ENCODE measurements at places on chromosomes 6 and 20. TPM values are rescaled to one million over a fixed set of nuclear protein-coding genes. Genes with fewer than 3 reads are reported as not detected.

GRCh38 chr20:50967586-50967985 lies 9.0 kb downstream of the MOCS3 start:
- no peak overlapping the region for H3K27ac ChIP-seq
- no peaks in the 10 kb centered on the region for H3K36me3 ChIP-seq
- no peak overlapping the region for H3K4me3 ChIP-seq
- peaks cover 2% of the 10 kb centered on the region for H3K4me1 ChIP-seq

- H3K4me3 ChIP-seq = peak overlapping the region; percentile 79
- H3K27ac ChIP-seq = no peak overlapping the region
- DNase-seq = no peak
- H3K4me1 ChIP-seq = peaks cover 8% of the 10 kb centered on the region
- no peaks in the 10 kb centered on the region for H3K27me3 ChIP-seq
Measured at GRCh38 chr6:52881662-52881995, 27.9 kb downstream of the GSTA3 start.

DNA sequence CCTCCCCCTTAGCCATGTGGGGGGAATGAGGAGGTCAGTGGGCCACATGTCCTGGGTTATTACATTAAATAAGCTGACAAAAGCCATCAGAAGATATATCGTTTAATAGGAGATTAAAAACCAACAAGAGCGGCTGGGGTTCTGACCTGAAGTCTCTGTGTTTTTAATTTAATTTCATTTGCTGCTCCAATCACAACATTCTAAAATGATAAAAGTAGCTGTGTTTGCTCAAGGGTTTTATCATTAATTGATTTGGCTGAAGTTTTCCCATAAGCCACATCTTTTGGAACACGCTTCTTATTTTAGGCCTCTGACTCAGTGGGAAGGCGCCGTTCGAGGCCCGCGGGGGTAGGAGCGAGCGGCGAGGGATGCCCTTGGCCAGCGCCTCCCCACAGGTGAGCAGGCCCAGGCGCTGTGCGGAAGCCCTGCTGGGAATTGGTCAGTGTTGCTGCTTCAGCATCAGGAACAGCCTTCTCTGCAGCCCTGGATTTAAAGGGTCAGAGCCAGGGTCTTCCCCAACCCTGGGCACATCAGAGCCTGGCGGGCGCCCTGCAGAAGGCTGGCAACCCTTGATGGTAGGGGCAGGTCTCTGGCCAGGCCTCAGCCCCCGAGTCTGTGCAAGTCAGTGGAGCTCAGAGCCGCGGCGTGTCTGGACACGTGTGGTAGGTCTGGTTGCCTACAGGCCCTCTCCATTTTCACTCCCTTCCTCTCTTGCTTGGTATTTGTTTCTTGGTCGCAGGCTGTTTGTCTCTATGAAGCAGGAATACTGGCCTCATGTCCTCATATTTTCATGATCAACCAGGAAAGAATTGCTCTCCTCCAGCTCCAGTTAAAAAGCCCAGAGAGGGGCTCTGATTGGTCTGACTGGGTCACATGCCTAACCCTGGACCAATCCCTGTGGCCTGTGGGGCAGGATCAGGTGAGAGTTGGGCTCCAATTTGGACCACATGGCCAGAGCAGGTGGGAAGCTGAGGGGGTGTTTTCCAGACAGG lies 30.9 kb upstream of the MLN start:
- no peak for DNase-seq
- peaks cover 4% of the 10 kb centered on the region for H3K27me3 ChIP-seq
- no peak overlapping the region for H3K4me3 ChIP-seq
- H3K36me3 ChIP-seq = no peaks in the 10 kb centered on the region

- H3K36me3 ChIP-seq = no peaks in the 10 kb centered on the region
- peak overlapping the region; percentile 61 for H3K27ac ChIP-seq
- peaks cover 50% of the 10 kb centered on the region for H3K4me1 ChIP-seq
- H3K27me3 ChIP-seq = peaks cover 6% of the 10 kb centered on the region
- H3K4me3 ChIP-seq = no peak overlapping the region
- peak; percentile 64 for DNase-seq
Measured at GRCh38 chr6:6798448-6798860, 209.9 kb downstream of the LY86 start.

GRCh38 chr6:30171677-30172471 lies 8.5 kb downstream of the TRIM15 start:
- no peaks in the 10 kb centered on the region for H3K36me3 ChIP-seq
- H3K4me3 ChIP-seq = no peak overlapping the region
- peak; percentile 12 for DNase-seq
- no peak overlapping the region for H3K27ac ChIP-seq
- peaks cover 9% of the 10 kb centered on the region for H3K4me1 ChIP-seq

- H3K27ac ChIP-seq = no peak overlapping the region
- no peaks in the 10 kb centered on the region for H3K27me3 ChIP-seq
- H3K4me1 ChIP-seq = no peaks in the 10 kb centered on the region
- no peak overlapping the region for H3K4me3 ChIP-seq
- no peak for DNase-seq
Measured at GRCh38 chr6:107198631-107199416, 83.5 kb upstream of the BEND3 start.

DNA sequence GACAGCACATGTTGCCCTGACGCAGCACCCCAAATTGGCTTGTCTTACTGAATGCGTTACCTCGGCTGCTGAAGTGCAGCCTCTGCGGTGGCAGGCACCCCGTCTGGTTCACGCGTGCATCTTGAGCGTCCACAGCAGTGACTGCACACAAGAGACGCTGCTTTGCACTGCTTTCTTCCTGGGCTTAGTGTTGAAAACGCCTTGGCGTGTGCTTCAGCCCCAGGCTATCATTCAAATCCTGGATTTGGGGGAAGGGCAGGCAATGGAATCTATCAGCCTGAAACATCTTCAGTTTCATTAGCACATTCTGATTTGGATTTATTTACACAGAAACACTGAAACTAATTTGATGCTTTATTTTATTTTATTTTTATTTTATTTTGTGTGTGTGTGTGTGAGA lies 342.7 kb downstream of the SMOC2 start:
- no peaks in the 10 kb centered on the region for H3K4me1 ChIP-seq
- H3K27me3 ChIP-seq = peaks cover 5% of the 10 kb centered on the region
- no peaks in the 10 kb centered on the region for H3K36me3 ChIP-seq
- H3K27ac ChIP-seq = no peak overlapping the region
- H3K4me3 ChIP-seq = no peak overlapping the region

- H3K27me3 ChIP-seq = no peaks in the 10 kb centered on the region
- DNase-seq = no peak
- no peaks in the 10 kb centered on the region for H3K4me1 ChIP-seq
- no peak overlapping the region for H3K4me3 ChIP-seq
- no peaks in the 10 kb centered on the region for H3K36me3 ChIP-seq
- no peak overlapping the region for H3K27ac ChIP-seq
Measured at GRCh38 chr20:43536817-43537440, 21.9 kb upstream of the SGK2 start.

DNA sequence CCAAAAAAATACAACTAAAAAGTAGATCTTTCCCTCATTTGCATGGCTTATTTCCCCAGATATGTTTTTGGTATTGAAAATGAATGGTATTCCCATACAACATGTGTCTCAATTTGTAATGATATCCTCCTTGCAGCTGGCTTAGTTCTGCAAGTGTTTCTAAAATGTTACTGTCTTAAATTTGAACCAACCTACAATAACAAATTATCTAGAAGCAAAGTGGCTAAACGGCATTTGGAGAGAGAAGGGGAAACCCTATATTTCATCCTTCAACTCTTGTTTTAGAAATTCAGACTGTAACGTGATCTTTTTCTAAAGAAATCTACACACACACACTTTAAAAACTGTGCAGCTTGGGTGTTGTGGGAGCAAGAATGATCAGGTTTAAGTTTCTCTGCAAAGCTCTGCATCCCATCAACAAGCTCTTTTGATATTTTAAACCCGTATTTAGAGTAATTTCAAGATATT lies 153.0 kb downstream of the SOBP start:
- H3K36me3 ChIP-seq = no peaks in the 10 kb centered on the region
- no peak overlapping the region for H3K27ac ChIP-seq
- DNase-seq = no peak
- H3K4me3 ChIP-seq = no peak overlapping the region
- peaks cover 6% of the 10 kb centered on the region for H3K27me3 ChIP-seq
- H3K4me1 ChIP-seq = no peaks in the 10 kb centered on the region

DNA sequence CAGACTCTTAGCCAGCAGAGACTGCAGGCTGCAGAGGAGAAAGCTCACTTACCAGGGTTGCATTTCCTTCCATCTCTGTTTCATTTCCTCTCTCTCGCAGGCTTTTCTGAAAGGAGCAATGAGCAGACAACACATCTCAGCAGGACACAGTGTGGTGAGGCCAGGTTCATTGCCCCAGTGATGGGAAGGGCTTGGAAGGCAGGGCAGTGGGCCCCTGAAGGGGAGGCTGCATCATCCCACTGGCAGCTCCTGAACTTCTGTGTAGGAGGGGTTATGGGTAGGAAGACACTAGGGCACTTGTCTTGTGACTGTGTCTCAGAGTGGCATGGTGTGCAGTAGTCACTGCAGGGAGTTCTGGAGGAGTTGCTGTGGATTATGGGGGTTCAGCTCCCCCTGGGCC lies 246.8 kb downstream of the QKI start:
- DNase-seq = no peak
- H3K4me1 ChIP-seq = no peaks in the 10 kb centered on the region
- H3K27ac ChIP-seq = no peak overlapping the region

GRCh38 chr6:120290964-120291363 lies 941.4 kb upstream of the MAN1A1 start:
- H3K36me3 ChIP-seq = no peaks in the 10 kb centered on the region
- no peak overlapping the region for H3K4me3 ChIP-seq
- H3K4me1 ChIP-seq = no peaks in the 10 kb centered on the region
- no peaks in the 10 kb centered on the region for H3K27me3 ChIP-seq
- H3K27ac ChIP-seq = no peak overlapping the region
- DNase-seq = no peak

DNA sequence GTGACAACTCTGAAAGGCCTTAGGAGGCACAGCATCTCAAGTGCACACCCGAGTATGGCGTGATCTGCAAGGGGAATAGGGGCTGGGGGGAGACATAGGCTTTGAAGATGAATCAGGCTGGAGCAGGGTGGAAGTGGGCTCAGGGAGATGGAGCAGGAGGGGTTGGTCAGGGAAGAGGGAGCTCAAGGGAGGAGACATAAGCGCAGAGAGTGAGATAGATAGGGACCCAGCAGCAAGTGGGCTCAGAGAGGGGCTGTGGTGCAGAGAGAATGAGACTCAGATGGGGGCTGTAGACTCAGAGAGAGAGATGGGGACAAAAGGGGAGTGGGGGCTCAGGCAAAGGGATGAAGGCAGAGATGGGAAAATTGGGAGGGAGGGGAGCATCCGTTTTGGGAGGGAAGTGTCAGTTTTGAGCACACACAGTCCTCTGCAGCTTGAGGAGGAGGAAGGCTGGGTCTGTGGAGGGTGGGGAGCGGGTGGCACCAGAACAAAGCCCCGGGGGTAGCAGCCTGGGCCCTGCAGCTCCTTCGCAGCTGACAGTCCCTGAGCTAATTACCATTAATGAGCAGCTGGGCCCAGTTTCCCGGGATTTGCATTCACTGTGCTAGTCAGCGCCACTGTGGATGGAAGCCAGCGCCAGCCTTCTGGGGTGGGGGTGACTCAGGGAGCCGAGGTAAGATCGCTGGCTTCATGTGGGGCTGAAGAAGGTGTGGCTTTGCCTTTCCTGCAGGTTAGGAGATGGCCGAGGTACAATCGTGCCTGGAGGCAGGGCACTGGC lies 18.7 kb downstream of the SRXN1 start:
- no peak overlapping the region for H3K27ac ChIP-seq
- no peaks in the 10 kb centered on the region for H3K4me1 ChIP-seq
- H3K4me3 ChIP-seq = no peak overlapping the region
- no peaks in the 10 kb centered on the region for H3K36me3 ChIP-seq
- H3K27me3 ChIP-seq = peaks cover 3% of the 10 kb centered on the region

DNA sequence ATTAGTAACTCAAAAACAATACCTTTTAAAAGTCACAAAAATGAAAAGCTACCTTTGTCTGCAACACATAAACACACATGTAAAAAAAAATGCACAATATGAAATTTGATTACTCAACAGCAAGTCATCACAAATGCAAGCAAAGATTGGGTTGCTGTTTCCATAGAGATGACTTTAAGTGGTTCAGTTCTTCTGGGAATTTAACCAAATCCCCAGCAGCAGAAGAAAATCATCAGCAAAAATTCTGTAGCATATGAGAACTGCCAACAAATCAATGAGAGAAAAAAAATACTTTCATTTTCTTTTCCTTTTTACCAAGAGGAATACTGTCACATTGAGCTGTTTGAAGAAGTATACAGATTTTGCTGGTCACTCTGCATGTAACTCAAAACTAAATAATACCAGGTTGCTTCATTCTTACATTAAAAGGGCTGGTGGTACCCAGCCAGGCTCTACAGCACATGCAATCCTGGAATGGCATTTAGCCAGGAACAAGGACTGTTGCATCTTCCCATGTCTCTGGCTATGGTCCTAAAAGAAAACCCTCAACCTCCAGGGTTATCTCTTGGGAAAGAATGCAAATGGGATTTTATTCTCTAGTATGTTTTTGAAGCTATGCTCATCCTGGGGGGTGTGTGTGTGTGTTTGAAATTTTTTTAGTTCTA lies 158.3 kb downstream of the OPRM1 start:
- peak overlapping the region; percentile 25 for H3K27ac ChIP-seq
- no peak for DNase-seq
- H3K4me1 ChIP-seq = peaks cover 57% of the 10 kb centered on the region
- H3K36me3 ChIP-seq = peaks cover 60% of the 10 kb centered on the region

DNA sequence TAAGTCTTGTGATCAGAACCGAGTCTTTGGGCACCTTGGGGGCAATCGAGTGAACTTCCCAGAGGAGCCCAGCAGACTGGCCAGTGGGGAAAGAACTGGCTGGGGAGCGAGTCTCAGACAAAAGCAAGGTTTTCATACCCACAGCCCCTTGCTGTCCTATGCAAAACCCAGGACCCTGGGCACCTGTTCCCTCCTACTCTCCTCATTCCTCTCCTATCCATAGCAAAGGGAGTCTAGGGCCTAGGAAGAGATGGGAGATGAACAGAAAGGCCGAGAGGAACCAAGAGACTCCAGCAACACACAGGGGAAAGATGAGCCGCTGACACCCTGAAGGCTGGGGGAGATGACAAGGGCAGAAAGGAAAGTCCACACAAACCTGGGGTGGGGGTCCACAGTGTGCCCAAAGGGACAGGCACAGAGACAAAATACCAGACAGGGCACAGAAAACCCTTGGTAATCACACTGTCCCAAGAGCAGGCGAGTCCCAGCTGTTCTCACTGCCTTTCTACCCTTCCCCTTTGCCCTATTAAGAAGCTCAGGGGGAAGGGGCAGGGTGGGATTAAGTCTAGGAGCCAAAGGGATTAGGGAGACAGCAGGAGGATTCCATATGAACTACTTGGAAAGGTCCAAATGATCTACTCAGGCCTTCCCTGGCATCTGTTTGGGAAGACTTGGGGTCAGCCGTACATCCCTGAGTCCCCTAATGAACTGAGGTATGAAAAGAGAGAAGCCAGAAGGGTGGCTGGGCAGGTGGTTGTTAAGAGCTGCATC lies 6.5 kb downstream of the PPP1R18 start:
- no peak for DNase-seq
- H3K27me3 ChIP-seq = no peaks in the 10 kb centered on the region
- H3K4me3 ChIP-seq = peak overlapping the region; percentile 88
- H3K27ac ChIP-seq = peak overlapping the region; percentile 95
- peaks cover 11% of the 10 kb centered on the region for H3K4me1 ChIP-seq
- H3K36me3 ChIP-seq = peaks cover 82% of the 10 kb centered on the region

RFX6 gene
- not detected for total RNA-seq

C4A gene
- total RNA-seq = 3.2 TPM

IMPG1 gene
- not detected for total RNA-seq

NPBWR2 gene
- not detected for total RNA-seq

CCNC gene
- 72.3 TPM for total RNA-seq

SRMS gene
- total RNA-seq = not detected

VGLL2 gene
- total RNA-seq = not detected

TCFL5 gene
- total RNA-seq = 7.6 TPM

ANGPT4 gene
- total RNA-seq = not detected

CYP39A1 gene
- not detected for total RNA-seq

LTB gene
- 375 TPM for total RNA-seq

PRDM1 gene
- total RNA-seq = 24.7 TPM

All from activated CD8-positive, alpha-beta T cell treated with anti-CD3 and anti-CD28 coated beads for 36 hours (primary cell).